NCI-H1048 (cell line): ENCODE measurements at places on chromosomes 4 and X.
A peak's percentile ranks its signal among the peaks of the same experiment; 100 is the strongest.

GRCh38 chr4:183989461-183989860, 84.4 kb downstream of the STOX2 start:
- DNase-seq = no peak

GRCh38 chr4:147578051-147578476, 39.1 kb upstream of the TMEM184C start:
- DNase-seq = no peak

DNA sequence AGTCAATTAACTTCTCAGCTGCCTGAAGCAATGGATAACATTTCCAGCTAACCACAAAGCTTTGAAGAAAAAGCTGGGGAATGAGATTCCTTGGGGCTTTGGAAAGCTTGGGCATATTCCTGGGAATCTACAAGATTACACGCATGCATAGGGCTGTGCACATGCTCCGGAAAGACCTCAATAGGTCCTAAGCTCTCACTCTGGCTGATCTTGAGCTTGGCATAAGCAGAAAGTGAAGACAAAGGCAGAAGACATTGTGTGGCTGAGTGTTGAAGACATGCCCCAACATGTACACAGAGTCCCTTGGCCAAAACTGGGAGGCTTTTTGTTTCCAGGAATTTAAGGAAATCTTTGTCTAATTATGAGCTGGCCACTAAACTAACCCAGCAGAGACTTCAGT, 31.2 kb downstream of the ATG4A start:
- no peak for DNase-seq

GRCh38 chrX:120617996-120618630, 11.7 kb downstream of the C1GALT1C1 start:
- DNase-seq = no peak

DNA sequence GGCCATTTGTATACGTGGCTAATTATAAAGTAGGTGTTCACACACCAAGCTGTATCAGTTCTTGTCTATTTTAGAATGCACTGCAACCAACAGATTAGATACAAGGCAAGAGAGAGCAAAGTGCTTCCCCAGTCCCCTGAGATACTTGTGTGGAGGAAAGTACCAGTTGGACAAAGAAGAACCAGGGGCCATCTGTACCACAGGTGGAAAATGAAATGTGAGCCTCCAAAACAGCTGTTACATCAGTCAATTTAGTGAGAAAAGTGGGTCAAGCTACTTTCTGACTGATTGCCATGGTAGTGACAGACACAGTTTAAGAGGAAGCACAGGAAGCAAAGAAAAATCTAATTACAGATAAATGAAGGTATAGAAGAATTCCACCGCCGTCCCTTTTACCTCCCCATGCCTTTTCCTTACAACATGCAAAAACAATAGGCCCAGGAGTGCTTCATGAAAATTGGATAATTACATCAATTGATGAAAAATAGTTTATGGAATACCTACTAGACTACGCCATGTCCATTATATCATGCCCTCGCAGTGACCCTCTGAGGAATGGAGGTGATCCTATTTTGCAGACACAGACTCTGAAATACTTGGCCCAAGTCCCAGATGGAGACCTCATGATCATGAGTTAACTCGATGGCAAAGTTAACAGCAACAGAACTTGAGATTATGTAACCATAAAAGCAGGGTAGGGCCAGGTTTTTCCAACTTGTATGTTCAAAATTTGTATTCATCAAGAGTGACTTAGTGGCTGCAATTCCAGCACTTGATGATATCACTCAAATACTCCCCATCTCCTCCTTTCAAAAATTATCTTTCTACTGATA, 15.8 kb downstream of the SMPX start:
- DNase-seq = no peak

- DNase-seq = no peak
Observed at GRCh38 chr4:68476191-68476590, 28.9 kb downstream of the TMPRSS11E start.

DNA sequence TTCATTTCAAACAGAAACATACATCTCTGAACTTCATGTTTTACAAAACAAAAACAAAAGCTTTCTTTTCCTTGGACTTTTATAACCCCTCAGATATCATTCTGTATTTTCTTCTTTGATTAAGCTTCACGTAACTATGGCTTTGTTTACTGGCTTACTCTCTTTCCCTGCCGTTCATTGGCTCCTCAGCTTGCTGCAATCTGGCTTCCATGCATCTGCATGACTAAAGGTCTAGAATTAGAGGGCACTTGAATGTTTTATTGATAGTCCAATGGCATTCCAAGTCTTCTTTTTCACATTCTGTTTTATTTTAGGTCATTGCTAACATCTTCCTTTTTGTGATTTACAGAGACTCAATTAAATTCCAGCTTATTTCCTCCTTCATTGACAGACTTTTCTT, 487.6 kb downstream of the GRXCR1 start:
- no peak for DNase-seq

- no peak for DNase-seq
Observed at GRCh38 chr4:53016099-53016820, 154.1 kb downstream of the RASL11B start.

GRCh38 chr4:6198278-6198677, 2.1 kb downstream of the JAKMIP1 start:
- DNase-seq = no peak

DNA sequence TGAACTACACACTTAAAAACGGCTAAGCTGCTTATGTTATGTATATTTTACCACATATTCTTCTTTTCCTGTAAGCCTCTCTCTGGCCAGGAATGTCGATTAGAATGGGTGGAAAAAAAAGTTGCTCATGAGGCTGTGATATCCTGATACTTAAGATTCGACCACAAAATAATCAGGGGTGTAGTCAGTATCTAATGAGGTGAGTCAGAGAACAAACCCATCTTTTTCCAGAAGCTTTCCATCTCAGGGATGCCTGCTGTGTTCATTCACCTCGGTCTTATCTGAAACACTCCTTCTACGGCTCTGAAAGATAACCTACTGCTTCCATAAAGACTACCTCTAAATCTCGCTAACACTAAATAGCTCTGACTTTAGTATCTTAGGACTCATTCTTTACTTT, 142.7 kb upstream of the MAP3K15 start:
- DNase-seq = no peak

DNA sequence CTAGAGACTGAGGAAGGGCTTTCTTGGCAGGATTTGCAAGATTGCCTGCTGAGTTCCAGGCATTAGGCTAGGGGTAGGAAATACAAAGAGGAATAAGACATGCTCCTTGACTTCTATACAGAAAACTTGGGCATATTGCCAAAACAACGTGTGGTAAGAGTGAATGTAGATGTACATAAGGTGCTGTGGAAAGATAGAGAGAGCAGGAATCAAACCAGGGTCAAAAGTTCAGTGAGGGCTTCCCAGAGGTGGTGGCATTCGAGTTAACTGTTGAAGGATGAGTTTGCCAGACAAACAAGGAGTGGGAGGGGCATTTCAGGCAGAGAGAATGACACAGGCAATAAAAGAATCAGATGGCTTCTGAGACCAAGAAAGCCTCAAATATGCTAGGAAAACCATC, 187.9 kb downstream of the KDR start:
- no peak for DNase-seq

- no peak for DNase-seq
Observed at GRCh38 chr4:58809366-58809765, 1699.2 kb upstream of the IGFBP7 start.

DNA sequence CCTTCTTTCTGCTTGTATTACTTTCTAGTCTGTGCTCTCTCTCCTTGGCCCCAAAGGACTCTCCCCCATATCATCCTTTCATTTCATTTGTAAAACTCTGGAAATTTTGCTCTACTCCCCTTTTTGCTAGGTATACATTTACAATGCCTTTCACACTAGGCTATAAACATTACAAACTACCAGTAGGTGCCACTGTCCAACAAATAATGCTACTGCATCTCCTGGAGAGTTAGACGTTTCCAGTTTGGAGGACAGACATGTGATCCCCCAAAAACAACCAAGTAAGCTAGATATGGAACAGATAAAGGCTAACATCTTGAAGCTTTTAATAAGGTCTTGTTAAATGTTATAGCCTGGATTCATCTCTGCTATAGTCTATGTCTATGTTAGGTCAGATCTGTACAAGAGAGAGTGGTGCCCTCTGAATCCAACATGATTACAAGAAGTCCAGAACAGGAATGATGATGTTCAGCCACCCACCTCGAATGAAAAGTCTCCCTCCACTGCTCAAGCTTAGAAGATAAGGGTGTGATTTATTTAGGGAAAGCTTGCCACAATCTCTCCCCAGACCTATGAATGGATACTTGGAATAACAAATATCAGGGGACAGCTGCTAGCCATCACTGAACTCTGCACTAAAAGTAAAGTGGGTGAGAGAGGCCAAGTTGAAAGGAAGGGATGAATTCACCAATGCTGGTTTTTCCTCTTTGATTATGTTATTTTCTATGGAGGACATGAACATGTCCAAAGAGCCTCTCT, 14.3 kb downstream of the CBR4 start:
- DNase-seq = no peak

GRCh38 chr4:32025851-32026459, 1305.8 kb downstream of the PCDH7 start:
- no peak for DNase-seq

DNA sequence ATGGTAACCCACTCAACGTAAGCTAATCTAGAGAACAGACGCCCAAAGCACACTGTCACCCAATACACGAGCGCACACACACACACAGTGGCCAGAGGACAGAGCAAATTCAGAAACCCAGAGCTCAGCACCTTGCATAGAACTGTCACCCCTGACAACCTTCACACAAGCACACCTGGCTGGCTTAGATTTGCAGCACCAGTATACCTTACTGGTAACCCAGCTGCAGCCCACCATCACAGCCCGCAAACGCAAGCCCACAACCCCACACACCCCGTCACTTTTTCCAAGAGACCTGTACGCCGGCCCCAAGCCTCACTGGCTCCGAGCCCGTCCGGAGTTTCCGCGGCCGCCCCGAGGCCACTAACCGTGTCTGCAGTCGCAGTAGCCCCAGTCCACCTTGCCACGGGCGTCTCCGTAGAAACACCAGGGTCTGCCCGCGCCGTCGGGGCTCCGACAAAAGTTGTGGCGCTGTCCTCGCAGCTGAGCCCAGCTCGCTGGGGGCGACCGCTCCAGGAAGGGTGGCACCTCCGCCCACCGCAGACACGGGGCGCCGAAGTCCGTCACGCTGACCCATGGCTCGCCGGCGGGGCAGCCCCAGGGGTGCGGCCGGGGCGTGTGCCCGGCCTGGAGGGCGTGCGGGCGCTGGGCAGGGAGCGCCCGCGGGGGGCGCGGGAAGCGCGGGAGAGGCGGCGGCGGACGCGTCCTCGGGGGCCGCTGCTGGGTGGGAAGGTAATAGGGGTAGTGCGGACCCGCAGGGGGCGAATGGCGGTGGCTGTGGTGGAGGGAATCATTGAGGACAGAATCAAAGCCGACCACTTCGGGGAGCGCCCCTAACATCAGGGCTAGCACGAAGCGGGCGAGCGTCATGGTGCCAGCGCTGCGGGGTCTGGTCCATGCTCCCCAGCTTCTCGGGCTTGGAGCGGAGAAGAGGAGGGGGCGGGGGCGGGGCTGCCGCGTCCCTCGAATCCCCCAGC, 664 bp downstream of the PRSS12 start:
- DNase-seq = no peak

DNA sequence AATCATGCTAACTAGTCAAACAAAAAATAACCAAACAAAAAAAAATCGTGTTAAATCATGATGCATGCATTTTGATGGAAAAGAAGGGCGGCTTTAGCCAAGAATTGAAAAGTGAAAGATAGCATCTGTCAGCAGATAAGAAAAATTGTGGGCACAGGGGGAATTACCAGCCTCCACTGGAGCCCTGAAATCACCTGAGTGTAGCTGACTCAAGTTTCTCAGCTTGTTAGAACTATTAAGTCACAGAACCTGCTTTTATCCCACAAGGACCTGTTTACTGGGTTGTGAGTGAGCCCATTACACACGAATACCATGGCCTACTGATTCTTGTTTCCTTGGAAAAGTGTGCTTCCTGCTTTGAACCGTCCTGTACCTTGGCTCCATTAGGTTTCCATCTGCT, 85.2 kb downstream of the COX18 start:
- no peak for DNase-seq

- no peak for DNase-seq
Observed at GRCh38 chr4:55903577-55903976, 45.2 kb upstream of the CEP135 start.

DNA sequence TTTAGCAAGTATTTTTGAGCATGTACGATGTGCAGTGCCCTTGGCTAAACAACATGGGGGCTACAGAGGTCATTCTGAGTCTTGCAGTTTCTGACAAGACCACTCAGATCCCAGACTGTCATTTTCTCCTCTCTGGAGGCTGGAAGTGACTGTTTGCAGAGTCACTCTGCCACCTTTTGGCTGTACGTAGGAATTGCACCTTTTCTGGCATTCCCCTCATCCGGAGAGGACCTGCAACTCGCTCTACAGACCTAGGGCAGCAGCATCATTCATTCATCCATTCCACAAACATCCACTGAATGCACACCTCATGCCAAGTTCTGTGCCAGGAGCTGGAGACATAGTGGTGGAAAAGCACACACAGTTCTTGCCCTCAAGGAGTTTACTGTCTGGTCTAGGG, 160.4 kb upstream of the GPR101 start:
- peak; percentile 1 for DNase-seq

GRCh38 chrX:155028129-155028528, 1.5 kb downstream of the FUNDC2 start:
- DNase-seq = no peak

GRCh38 chr4:1239141-1239949, 9.6 kb downstream of the CTBP1 start:
- DNase-seq = no peak

DNA sequence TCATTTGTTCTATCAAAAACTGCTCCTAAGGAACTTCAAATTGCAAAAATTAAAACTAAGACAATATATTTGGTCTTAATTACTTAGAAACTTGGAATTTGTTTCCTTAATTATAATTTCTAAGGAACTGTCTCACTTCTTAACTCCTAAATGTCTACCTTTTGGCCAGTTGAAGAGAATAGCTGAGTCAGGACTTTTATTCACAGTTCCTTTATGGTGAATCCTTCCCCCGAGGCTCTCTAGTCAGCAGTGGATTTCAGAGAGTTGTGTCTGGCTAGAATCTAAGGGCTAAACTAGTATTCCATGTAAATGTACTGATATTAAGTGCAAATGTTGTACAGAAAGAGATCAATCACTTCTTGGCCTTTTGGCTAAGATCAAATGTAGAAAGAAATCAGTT, 69.3 kb downstream of the AMMECR1 start:
- DNase-seq = no peak

- DNase-seq = no peak
Observed at GRCh38 chr4:173878701-173879100, 348.7 kb upstream of the HAND2 start.

GRCh38 chr4:169205075-169205743, 65.5 kb downstream of the SH3RF1 start:
- no peak for DNase-seq

- no peak for DNase-seq
Observed at GRCh38 chrX:10628906-10629305, 8.5 kb upstream of the MID1 start.

GRCh38 chr4:167715176-167715575, 377.2 kb upstream of the ANXA10 start:
- no peak for DNase-seq

- no peak for DNase-seq
Observed at GRCh38 chr4:45007508-45007907, 281.2 kb upstream of the GNPDA2 start.

GRCh38 chrX:72041871-72042851, 89.6 kb downstream of the RTL5 start:
- DNase-seq = no peak
